ENCODE measurements at places on chromosomes 1 and 21. TPM values are rescaled to one million over a fixed set of nuclear protein-coding genes. Genes with fewer than 3 reads are reported as not detected.

- peaks cover 4% of the 10 kb centered on the region for H3K4me1 ChIP-seq
- H3K27ac ChIP-seq = no peak overlapping the region
- no peaks in the 10 kb centered on the region for H3K36me3 ChIP-seq
- peaks cover 5% of the 10 kb centered on the region for H3K27me3 ChIP-seq
- no peak overlapping the region for H3K4me3 ChIP-seq
Measured at GRCh38 chr1:11906870-11907269, 19.4 kb downstream of the KIAA2013 start.

DNA sequence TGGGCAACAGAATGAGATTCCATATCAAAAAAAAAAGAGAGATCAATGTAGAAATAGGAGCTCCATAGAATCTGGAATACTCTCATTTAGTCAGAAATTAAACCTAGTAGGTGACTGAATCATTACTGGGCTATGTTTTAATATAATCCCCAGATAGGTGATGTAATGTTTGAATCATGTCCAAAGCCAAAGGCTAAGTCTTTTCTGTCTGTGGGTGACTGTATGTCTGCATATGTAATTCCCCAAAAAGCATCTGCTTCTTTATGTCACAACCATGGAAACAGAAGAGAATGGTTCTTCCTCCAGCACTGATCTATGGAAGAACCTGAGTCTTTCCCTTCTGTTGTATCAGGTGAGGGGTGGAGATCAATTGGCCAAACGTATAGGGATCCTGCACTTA lies 5.8 kb downstream of the LAMC2 start:
- peak; percentile 91 for DNase-seq
- peaks cover 23% of the 10 kb centered on the region for H3K4me1 ChIP-seq

- H3K27me3 ChIP-seq = no peaks in the 10 kb centered on the region
- no peaks in the 10 kb centered on the region for H3K36me3 ChIP-seq
- H3K4me1 ChIP-seq = peaks cover 6% of the 10 kb centered on the region
- no peak for DNase-seq
Measured at GRCh38 chr1:101139130-101139529, 97.7 kb upstream of the S1PR1 start.

GRCh38 chr1:53532912-53533311 lies 73.7 kb downstream of the DMRTB1 start:
- no peak overlapping the region for H3K27ac ChIP-seq
- H3K36me3 ChIP-seq = no peaks in the 10 kb centered on the region
- H3K27me3 ChIP-seq = no peaks in the 10 kb centered on the region
- no peak for DNase-seq

GRCh38 chr1:17239420-17239819 lies 9.5 kb upstream of the PADI3 start:
- H3K27ac ChIP-seq = no peak overlapping the region
- peak; percentile 96 for DNase-seq
- no peaks in the 10 kb centered on the region for H3K27me3 ChIP-seq
- H3K4me1 ChIP-seq = peaks cover 6% of the 10 kb centered on the region
- no peaks in the 10 kb centered on the region for H3K36me3 ChIP-seq

DNA sequence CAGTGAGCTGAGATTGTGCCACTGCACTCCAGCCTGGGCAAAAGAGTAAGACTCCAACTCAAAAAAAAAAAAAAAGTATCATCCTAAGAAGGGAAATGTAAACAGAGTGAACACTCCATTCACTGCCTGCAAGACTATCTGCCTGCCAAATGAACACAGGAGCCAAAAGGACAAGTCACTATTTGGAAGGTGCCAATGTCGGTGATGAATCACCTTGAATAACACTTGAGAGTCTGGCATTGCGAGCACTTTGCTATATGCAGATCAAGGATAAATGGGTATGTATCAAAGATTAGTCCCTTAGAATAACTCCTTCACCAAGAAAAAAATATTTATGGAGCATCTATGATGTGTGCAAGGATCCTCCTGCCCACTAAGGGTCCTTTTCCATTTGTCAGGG lies 6.6 kb downstream of the UBR4 start:
- H3K36me3 ChIP-seq = peaks cover 19% of the 10 kb centered on the region
- no peaks in the 10 kb centered on the region for H3K27me3 ChIP-seq
- no peak overlapping the region for H3K4me3 ChIP-seq
- H3K27ac ChIP-seq = no peak overlapping the region
- peaks cover 18% of the 10 kb centered on the region for H3K4me1 ChIP-seq

- no peak overlapping the region for H3K4me3 ChIP-seq
- DNase-seq = no peak
- no peak overlapping the region for H3K27ac ChIP-seq
- peaks cover 22% of the 10 kb centered on the region for H3K36me3 ChIP-seq
- no peaks in the 10 kb centered on the region for H3K4me1 ChIP-seq
Measured at GRCh38 chr1:211309617-211310016, 17.0 kb upstream of the TRAF5 start.

Gene WDR77
- 49.1 TPM for total RNA-seq

Gene KTI12
- 8.6 TPM for total RNA-seq

Gene LRRC38
- total RNA-seq = not detected

Gene CFHR3
- total RNA-seq = not detected

All from astrocyte (in vitro differentiated cells and primary cell).